ENCODE measurements at places on chromosomes 12 and 14.

DNA sequence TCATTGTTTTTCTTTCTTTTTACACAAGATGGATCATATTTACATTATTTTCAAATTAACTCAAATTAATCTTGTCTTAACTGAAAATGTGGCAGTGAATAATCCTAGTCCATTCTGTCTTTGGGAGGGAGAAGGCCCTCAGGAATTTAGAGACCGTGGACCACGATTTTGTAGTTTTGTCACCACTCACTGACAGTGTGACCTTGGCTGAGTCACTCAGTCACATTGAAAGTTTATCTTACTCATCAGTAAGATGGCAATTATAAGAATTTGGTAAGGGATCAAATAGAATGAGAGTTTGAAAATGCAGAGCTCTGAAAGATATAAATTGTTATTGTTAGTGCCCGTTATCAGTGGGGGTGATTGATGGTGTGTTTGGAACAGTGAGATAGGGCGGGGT, 16.4 kb downstream of the FOXJ2 start:
- DNase-seq = peak; percentile 45

DNA sequence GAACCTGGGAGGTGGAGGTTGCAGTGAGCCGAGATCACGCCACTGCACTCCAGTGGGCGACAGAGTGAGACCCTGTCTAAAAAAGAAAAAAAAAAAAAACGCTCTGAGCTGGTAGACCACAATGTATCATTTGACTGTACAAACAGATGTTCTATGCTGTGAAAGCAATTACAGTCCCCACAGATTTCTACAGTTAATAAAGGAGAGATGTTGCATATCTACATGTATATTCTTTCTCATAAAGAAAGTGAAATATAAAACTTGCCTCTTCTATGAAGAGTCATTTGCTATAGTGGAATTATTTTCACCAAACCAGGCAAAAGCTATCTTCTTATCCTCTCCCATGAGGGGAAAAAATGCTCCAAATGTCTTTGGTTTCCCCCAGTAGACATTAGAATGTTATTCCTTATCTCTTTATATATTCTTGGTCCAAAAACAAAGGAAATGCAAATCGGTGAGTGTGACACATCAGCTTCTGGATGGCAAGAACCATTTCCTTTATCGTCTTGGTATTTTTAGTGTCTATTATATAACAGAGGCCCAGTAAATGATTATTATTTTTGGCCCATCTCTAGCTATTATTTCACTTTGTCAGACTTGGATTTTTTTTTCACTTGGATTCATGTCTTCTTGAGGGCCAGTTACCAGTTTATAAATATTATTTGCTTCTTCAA, 230.4 kb downstream of the SSPN start:
- DNase-seq = no peak

DNA sequence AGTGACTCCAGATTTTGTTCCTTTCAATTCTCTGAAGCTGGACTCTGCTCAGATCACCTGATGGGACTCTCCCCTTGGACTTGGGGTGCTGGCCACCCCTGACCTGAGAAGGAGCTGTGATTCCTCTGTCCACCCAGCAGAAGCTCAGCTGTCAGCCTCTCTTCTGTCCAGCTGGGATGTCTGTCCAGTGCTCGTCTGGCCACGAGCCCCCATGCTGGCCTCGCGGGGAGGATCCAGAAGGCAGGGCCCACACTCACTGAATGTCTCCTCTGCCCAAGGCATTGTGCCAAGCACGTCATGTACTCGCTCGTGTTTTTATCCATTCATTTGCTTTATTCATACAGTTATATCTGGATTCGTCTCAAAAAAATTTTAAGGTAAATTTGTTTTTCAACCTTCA, 14.2 kb upstream of the SLC24A4 start:
- no peak for DNase-seq

DNA sequence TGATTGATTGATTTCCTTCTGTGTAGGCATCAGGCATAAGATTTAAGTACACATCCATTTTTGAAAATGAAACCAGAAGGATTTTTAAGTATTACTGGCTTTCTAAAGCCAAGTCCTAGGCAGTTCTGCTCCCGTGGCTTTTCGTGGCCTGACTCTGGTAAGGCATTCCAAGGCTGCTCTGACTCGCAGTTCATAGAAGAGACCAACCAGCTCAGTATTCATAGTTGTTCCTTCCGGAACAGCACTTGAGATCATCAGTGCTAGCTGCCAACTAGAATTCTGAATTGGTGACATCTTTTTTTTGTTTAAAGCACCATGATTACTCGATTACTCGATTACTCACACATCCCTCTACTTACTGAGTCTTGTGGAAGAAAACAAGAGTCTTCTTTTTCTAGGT, 25.9 kb downstream of the SUDS3 start:
- DNase-seq = no peak

GRCh38 chr14:89388853-89389252, 28.2 kb downstream of the FOXN3 start:
- no peak for DNase-seq

DNA sequence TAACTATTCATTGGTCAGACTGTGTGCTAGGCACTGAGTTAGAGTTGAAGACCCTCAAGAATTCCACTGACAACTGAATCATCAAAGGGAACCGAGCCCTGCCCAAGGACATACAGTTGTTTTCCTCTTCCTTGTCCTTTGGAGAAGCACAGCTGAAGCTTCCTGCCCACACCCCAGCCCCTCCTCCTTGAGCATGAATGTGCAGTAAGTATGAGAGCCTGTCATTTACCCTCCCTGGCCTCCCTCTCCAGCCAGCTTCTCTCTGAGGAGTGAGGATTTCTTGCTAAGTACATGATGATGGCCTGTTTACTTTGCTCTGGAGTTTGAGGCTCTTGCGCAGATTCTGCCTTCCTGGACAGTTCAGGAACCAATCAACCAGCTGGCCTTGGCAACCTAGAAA, 235.2 kb downstream of the CACNA1C start:
- DNase-seq = peak; percentile 56

- DNase-seq = no peak
Measured at GRCh38 chr14:69244946-69245345, 15.0 kb upstream of the GALNT16 start.

All from inflammatory macrophage treated with lipopolysaccharide for 4 hours (primary cell).